ENCODE measurements at places on chromosomes 11 and 22.

DNA sequence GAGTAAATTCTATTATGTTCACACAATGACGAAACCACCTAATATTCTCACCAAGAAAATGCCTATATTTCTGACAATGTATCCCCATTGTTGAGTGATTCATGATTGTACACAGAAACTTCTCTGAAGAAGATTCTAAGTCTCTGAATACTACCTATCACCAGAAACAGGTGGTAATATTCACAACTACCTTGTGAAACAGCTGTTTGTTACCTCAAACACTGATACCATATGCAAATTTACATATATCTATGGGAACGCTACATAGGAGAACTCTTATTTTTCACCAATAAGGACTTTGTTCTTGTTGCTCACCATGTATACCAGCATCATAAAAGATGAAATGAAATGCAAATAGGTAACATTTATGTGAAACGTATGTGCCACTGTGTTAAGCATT is 59.3 kb downstream of the PDGFD start:
- no peak for DNase-seq

- DNase-seq: no peak
Observed at GRCh38 chr22:48899523-48900326, 927.9 kb downstream of the BRD1 start.

DNA sequence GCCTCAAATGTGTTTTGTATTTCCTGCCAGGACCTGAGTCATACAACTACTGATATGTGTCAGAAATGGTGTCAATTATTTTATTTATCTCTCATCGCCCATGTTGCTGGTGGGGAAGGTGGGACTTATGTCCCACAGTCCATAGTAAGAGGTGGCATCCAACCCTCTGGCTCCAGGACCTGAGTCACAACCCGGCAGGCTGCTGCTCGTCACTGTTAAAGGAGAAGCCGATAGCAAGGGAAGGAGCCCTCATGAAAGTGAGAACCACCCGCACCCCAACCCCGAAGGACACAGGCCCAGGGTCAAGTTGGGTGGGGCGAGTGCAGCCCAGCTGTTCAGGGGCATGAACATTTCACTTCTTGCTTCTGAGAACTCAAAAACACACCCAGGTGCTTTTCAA is 33.1 kb upstream of the TP53I11 start:
- DNase-seq: no peak

- no peak for DNase-seq
Observed at GRCh38 chr11:106092446-106092845, 15.0 kb downstream of the AASDHPPT start.

DNA sequence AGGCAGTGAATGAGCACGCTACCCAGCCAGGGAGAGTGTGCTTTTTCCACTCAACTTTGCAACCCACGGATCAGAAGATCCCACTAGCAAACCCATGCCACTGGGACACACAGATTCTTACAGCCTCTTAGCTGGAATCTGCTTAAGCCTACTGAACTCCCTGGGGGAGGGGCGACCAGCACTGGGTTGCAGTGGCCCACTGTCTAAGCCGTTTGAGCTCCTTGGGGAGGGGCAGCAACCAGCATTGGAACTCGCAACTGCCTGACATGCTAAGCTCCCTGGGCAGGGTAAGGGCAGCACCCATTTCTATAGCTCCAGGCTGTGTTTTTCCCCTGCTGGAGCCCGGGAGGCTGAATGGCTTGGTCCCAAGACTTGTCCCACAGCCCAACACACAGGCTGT is 99.6 kb downstream of the FAM168A start:
- no peak for DNase-seq

GRCh38 chr11:96055706-96056387 is 131.9 kb upstream of the MTMR2 start:
- no peak for DNase-seq

DNA sequence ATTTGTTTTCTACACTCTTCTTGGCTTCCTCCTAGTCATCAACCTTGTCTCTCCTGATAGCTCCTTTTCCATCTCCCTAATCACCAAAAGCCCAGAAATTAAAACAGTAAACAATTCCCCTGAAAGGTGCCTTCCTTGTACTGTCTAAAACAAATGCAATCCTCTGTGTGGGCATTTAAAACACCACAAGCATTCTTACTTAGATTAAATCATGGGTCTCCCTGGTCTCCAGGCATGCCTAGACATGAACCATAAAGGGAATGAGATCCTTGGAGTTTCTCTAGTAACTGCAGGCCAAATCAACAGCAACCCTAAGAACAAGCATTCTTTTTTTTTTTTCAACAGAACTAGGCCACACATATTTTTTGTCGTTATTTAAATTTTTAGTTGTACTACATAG is 1.9 kb downstream of the BTG4 start:
- no peak for DNase-seq

DNA sequence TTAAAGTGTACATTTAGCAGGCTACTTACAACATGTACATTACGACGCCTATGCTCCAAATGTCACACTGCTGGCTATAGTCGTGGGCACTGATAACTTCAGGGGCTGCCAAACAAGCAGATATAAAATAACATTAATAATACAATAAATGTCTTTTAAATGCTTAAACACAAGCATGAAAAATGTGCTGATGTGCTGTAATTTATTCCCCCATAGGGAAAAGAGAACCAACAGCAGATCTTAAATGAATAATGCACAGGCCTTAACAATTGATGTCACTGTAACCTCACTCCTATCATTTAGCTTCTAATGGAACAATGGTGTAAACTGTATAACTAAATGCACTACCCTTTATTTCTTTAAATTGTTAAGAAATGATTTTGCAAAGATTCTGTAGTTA is 153.4 kb downstream of the STK33 start:
- no peak for DNase-seq

DNA sequence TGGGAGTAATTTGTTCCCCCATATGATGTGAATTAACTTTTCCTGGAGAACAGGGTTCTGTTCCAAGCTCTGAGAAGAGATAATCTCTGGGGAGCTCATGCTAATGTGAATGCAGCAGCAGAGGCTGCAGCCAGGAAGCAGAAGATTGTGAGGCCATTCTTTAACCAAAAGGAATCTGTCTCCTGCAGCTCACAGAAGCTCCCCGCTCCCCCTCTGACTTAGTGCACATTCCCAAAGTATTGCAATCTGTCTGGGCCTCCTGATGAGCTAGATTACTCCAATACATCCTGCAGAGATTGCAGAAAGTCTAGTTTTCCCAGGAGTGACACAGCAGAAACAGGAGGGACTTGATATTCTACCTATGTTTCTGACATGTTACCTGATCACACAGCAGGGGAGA is 420.6 kb upstream of the FAT3 start:
- no peak for DNase-seq

- DNase-seq: no peak
Observed at GRCh38 chr11:77411137-77411707, 62.7 kb downstream of the PAK1 start.

DNA sequence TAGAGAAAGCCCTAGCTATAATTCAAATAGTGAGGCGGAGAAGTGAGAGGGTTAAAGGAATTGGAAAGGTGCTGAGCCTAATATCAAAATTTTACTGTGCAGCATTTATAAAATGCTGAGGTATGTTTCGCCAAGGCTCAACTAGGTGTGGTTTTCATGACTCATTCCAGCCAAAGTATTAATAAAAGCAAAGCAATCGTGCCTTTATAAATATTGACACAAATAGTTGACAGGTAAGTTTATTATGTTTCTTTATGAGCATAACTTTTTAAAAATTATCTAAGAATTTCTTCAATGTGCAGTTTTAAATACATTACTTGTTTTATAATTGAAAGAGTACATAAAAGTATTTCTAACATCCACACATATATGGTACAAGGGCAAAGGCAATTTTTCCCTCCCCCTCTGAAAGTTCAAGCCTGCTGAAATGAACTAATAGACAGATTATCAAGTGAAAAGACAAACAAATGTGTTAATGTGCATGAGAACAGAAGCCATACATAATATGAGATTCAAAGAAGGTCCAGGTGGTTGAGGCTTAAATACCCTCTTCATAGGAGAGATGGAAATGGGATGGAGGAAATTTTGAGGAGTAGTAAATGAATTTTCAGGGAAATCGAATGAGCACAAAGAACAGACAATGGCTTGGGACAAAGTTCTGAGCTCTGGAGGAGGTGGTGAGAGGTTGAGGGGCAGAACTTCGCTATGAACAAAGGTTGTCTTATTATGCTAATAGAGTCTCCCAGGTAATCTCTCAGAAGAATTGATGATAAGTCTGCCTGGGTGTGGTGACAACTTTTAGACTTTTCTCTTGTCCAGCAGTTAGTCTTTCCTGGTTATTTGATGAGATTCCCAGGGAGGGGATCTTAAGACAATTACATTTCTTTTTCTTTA is 326.5 kb downstream of the BUD13 start:
- DNase-seq: no peak

DNA sequence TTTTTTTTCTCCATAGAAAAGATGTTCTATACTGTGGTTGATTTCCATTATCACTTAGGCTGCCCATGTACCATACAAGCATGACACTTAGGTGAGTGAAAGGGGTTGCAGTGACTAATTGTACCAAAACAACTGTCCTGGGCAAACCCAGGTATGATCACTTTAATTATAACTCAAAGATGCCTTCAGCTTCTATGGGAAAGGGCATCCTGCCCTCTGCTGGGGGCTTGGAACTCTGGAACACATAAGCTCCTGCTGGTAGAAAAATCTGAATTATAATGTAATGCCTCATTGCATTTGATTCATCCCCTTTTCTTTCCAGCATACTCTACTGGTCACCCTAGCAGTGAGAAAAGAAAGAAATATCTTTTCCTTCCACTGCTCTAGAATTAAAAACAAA is 206.3 kb downstream of the DDX10 start:
- no peak for DNase-seq

DNA sequence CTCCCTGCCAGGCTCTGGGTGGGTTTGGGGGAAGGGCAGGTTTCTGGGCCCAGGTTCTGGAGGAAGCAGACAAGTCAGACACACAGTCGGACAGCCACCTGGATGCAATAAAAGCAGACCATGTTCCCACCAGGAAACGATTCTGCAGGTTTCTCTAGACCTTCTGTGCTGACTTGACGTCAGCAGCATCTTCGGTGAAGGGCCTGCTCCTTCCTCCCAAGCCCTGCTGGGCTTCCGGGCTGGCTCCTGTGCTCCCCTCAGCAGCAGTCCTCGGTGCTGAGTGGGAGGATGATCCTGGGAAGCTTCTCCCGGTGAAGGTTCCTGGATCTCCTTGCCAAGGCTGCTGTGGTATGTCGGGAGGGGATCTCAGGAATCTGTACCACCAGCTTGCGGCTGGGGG is 240.0 kb downstream of the GRIK4 start:
- no peak for DNase-seq

GRCh38 chr22:17921871-17922821 is 102.2 kb downstream of the MICAL3 start:
- no peak for DNase-seq

- DNase-seq: no peak
Observed at GRCh38 chr11:47616726-47617416, 22.7 kb upstream of the C1QTNF4 start.

- no peak for DNase-seq
Observed at GRCh38 chr22:35470903-35471321, 69.7 kb upstream of the RASD2 start.

- no peak for DNase-seq
Observed at GRCh38 chr11:499201-500076, 7.6 kb downstream of the RNH1 start.

GRCh38 chr11:126054408-126054807 is 8.3 kb downstream of the CDON start:
- DNase-seq: no peak

DNA sequence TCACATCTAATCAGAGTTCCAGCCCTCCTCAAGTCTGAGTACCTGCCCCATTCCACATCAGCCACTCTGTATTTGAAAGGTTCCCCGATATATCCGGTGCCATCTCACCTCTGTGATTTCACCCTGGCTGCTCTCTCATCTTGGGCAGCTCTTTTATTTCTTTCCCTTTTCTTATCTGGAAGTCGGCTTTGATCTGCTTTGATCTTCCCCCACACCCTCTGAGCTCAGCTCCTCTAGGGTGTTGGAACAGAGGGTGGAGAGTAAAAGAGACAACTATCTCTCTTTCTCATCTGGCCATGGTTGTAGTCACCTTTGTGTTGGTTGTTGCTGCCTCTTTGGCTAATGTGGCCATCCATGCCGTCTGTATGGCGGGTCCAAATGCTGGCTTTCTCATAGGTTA is 108.3 kb downstream of the ENTHD1 start:
- no peak for DNase-seq

DNA sequence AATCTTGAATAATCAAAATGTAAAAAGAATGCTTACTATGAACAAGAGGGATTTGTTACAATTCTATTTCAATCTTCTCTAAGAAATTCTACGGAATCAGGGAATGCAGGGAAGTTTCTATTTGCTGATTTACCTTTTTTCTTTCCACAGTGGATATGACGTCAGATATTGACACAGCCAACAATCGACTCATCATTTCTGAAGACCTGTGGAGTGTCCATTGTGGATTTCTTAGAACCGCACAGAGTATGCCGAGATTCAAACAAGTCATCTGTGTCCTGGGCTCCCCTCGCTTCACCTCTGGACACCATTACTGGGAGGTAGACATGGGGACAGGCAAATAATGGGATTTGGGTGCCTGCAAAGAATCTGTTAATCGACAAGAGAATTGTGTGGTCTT is 4.1 kb upstream of the RFPL1 start:
- no peak for DNase-seq

DNA sequence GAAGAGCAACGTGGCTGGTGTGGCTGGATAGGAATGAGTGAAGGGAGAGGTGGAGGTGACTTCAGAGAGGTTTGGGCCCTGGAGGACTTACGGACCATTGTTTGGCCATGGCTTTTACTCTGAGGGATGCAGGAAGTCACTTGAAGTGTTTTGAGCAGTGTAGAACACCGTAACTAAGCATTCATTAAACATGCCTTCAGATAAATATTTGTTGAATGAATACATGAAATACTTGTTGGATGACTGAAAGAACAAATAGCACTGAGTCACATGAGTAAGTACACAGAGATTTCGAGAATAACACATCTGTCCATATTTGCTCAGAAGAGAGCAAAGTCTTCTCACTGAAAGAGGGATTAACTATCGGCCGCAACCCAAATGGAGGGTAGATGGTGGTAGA is 182.7 kb upstream of the SNX19 start:
- DNase-seq: no peak

- no peak for DNase-seq
Observed at GRCh38 chr22:22060200-22061084, 77.9 kb upstream of the TOP3B start.

- DNase-seq: no peak
Observed at GRCh38 chr11:86931548-86932258, 23.5 kb downstream of the FZD4 start.

- no peak for DNase-seq
Observed at GRCh38 chr11:1073261-1073724, 1.4 kb upstream of the MUC2 start.

GRCh38 chr11:73854680-73855079 is 22.0 kb downstream of the COA4 start:
- DNase-seq: no peak

- DNase-seq: no peak
Observed at GRCh38 chr22:29339381-29340235, 24.1 kb upstream of the RASL10A start.

GRCh38 chr11:120912504-120912903 is 111.4 kb upstream of the TBCEL start:
- no peak for DNase-seq

- no peak for DNase-seq
Observed at GRCh38 chr22:36900880-36901279, 12.5 kb upstream of the CSF2RB start.

Data from NCI-H187 treated with DMSO at 0.1 percent for 48 hours (cell line).